ENCODE measurements at places on chromosomes 6 and 20. TPM values are rescaled to one million over a fixed set of nuclear protein-coding genes. Genes with fewer than 3 reads are reported as not detected.

The ENPP5 gene
- total RNA-seq, result not detected

The CASS4 gene
- 25.4 TPM for total RNA-seq

The TXNDC5 gene
- 503 TPM for total RNA-seq

The MYCT1 gene
- total RNA-seq, result not detected

The SLC22A1 gene
- total RNA-seq, result not detected

The MOCS1 gene
- 12.2 TPM for total RNA-seq

The SOX18 gene
- 0.29 TPM for total RNA-seq

The PRR3 gene
- total RNA-seq, result 7.5 TPM

The AKAP12 gene
- 47.0 TPM for total RNA-seq

The CABLES2 gene
- total RNA-seq, result 4.6 TPM

The CPXM1 gene
- total RNA-seq, result 6.4 TPM
